ENCODE measurements at places on chromosomes 2 and 18.

GRCh38 chr2:231765496-231765929 lies 15.6 kb downstream of the PDE6D start:
- no peak for DNase-seq

- peak; percentile 14 for DNase-seq
These were observed 766 bp downstream of the PDE6D start for GRCh38 chr2:231780123-231780908.

DNA sequence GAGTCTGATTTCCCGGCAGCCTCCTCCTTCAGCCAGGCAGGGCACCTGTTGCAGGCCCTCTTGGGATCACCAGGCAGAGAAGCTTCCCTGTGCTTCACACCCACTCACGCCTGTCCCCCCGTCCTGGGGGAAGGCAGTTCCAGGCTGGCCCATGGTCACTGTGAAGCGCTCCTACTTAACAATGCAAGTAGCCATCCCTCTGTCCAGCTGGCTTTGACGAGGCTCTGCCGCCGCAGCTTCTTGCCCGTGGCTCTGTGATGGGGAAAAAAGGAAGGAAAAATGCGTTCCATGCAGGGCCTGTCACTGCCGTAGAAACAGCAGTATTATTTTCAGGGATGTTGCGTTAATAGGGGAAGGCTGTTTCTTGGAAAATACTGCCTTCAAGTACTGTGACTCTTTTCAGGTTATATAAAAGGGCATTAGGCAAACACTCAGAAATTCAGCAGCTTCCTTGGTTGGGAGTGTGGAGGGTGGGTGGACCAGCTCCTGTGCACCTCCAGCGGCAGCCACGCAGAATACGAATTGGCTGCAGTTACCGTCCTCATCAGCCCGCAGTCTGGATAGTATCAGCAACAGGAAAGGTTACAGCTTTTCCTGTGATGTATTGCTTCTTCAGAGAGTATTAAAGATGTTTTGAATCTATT lies 232.3 kb downstream of the KLHL29 start:
- DNase-seq: peak; percentile 52

- DNase-seq: peak; percentile 39
These were observed 32.3 kb upstream of the XDH start for GRCh38 chr2:31446848-31447247.

- no peak for DNase-seq
These were observed 228.9 kb downstream of the NEDD4L start for GRCh38 chr18:58272779-58273435.

GRCh38 chr2:12054956-12055618 lies 308.7 kb downstream of the LPIN1 start:
- no peak for DNase-seq

DNA sequence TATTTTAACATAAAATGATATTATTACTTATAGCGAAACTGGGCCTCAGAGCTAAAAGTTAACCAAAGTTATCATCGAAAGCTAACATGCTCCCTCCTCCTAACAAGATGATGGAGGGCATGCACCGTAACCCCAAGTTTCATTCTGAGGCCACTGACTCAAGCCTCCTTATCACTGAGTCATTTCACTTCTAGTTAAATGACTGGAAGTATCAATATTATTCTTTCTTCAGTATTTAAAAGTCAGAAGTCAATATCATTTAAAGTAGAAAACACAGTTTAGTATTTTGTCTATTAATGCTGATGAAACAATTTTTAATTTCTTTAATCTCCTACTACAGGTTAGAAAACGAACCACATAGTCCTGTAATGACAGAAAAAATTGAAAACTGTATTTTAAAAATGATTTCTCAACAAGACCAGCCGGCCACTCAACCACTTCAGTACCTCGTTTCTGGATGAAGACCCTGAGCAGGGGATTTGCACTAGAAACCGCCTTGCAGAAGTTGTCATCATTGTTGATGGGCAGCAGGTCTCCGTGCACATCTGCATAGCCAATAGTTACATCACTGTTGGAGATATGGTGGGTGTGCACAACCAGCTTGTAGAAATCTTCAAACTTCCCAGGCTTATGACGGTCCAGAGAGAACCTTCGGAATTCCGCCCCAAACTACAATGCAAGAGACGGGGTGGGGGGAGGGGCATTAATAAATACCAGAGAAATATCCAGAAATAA lies 44.9 kb downstream of the PARD6G start:
- no peak for DNase-seq

DNA sequence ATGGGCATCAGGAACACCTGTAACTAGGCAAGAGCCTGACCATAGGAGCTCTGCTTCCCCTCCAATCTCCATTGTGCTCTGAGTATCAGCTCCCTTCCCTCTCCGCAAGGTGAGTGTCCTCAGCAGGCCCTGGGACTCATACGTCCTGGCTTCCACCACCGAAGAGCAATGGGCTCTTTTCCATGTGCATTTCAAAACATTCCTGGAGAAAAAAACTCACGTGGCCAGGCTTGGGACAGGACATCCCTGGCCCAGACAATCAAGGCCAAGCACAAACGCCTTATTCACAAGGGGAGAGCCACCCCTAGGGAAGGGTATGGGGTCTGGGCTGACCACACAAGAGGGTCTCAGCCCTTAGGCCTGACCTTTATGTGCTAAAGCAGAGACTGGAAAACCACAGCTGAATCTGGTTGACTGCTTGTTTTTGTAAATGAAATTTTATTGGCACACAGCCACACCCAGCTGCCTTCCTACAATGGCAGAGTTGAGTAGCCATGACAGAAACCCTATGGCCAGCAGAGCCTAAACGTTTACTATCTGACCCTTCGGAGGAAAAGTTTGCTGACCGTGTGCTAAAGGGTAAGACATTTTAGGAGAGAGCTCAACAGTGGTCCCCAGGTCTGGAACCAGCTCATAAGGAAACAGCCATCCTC lies 175.7 kb upstream of the ARL4C start:
- DNase-seq: no peak

DNA sequence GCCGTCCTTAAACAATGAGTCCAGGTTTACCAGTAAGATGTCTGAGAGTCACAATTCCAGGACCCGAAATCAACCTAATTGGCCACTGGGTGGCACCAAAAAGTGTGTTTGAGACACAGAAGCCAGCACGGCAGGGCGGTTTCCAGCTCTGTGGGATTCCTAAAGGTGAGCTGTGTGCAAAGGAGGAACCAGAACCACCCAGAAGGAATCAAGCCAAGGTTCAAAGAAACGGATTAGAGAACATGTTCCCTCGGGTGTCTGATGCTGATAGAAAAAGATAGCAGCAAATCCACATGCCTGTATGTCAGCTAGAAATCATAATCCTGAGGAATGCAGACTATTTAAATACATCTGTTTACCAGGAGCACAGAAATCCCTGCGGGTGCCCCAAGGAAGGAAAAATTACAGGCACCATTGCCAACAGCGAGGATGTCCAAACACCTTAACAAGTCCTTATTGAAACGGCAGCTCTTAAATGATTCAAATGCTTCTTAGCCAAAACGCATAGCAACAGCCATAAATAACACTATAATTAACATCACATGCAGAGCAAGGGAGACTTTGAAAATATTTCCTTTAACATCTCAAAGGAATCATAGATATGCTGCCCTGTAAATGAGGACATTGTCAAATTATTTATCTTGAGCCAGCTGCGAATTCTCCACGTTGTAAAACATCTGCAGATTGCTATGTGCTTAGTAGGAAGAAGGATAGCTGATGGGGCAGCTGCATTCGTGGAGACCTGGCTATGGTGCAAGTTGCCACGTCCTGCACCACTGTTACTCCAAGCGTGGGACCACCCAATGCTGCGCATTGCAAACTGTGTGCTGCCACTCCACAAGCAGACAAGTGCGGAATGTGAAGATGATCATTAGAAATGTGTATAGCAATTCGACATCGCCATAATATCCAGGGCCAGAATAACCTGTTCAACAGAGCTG lies 318.7 kb upstream of the NCKAP5 start:
- peak; percentile 78 for DNase-seq
